ENCODE measurements at places on chromosomes 1 and 21. TPM values are rescaled to one million over a fixed set of nuclear protein-coding genes. Genes with fewer than 3 reads are reported as not detected.

HJV gene
- not detected for total RNA-seq

PDC gene
- not detected for total RNA-seq

DDAH1 gene
- 7.0 TPM for total RNA-seq

EPS15 gene
- 14.2 TPM for total RNA-seq

GBP4 gene
- not detected for total RNA-seq

TSSK3 gene
- total RNA-seq = not detected

PTPN7 gene
- not detected for total RNA-seq

VANGL2 gene
- total RNA-seq = 0.69 TPM

MSH4 gene
- not detected for total RNA-seq

KRTAP21-2 gene
- not detected for total RNA-seq

CNR2 gene
- 0.02 TPM for total RNA-seq

HEATR1 gene
- 29.9 TPM for total RNA-seq

SIK1 gene
- 22.8 TPM for total RNA-seq

OBSCN gene
- total RNA-seq = 4.4 TPM

KNCN gene
- not detected for total RNA-seq

LENEP gene
- not detected for total RNA-seq

CFHR3 gene
- 0.20 TPM for total RNA-seq

CDKN2C gene
- total RNA-seq = 11.4 TPM

C1orf115 gene
- total RNA-seq = 5.8 TPM

RGS7 gene
- total RNA-seq = not detected

SYPL2 gene
- total RNA-seq = 0.10 TPM

MYOG gene
- not detected for total RNA-seq

NR1I3 gene
- total RNA-seq = 0.26 TPM

GLMP gene
- 47.2 TPM for total RNA-seq

FAM229A gene
- total RNA-seq = 4.2 TPM

GJB5 gene
- not detected for total RNA-seq

FNBP1L gene
- 27.2 TPM for total RNA-seq

LCE3E gene
- total RNA-seq = not detected

ADGRL2 gene
- total RNA-seq = 9.7 TPM

INPP5B gene
- 3.1 TPM for total RNA-seq

TFAP2E gene
- total RNA-seq = 0.56 TPM

Measured in A549 treated with GW870086 at 1 μM for 4 hours (cell line).